CD4-positive, alpha-beta T cell treated with Interleukin-15 for 1 hour (primary cell): ENCODE measurements at places on chromosomes 3 and 15.

DNA sequence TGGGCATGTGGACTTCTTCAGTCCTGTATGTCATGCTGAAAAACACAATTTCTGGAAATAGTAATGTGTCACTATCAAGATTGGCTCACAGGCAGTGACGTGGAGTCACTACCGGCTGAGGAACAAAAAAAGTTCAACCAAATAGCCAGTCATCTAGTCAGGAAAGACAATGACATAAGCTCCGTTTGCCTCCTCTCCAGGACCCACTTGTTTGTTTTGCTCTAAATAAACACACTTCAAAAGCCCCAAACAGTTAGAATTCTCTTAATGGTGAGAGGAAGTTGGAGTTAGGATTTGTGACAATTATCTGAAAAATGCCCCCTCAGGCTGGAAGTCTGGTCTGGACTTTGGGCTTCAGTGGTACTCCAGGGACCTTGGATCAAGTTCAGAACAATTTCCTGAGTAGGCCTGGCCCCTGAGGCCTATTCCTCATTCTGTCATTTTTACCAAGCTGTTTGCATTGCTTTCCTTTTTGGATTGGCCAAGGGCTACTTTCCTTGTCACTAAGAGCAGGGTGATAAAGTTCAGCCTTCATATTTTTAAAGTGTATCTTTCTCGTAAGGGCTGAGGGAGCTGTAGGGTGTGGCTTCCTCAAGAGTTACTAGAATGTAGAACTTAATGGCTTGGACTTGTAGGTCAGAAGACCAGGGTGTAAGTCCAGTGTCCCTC lies 98.9 kb downstream of the EOMES start:
- DNase-seq: no peak

DNA sequence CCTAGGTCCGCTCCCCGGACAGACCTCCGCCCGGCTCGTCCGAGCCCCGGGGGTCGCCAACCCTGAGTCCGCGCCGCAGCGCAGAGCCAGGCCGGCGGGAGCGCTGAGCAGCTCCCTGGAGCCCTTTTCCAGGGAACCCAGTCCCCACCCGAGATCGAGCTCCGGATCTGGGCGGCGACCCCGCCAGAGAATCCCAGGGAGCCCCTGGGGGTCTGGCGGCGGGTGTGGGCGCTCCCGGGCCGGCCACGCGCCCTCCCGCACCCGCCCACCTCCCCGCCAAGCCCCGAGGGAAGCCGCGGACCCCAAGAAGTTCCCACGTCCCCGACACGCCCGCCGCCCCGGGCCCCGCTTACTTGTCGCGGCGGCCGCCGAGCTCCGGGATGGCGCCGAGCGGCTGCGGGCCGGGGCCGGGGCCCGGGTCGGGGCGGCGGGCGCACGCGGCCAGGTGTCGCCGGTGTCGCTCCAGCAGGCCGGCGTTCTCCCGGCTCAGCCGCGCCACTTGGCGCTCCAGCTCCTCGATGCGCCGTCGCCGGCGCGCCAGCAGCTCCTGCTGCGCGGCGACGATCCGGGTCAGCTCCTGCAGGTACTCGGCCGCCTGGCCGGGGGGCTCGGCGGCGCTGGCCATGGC lies 137.7 kb downstream of the NUP210 start:
- DNase-seq: no peak

GRCh38 chr15:36978625-36979024 lies 121.7 kb downstream of the MEIS2 start:
- no peak for DNase-seq

GRCh38 chr3:175601521-175601920 lies 742.4 kb downstream of the NAALADL2 start:
- DNase-seq: no peak

- no peak for DNase-seq
Measured at GRCh38 chr15:56989411-56989924, 71.0 kb downstream of the TCF12 start.

- DNase-seq: no peak
Measured at GRCh38 chr3:43071313-43071893, 34.5 kb downstream of the POMGNT2 start.
